ENCODE measurements at places on chromosomes 13 and 19. TPM values are rescaled to one million over a fixed set of nuclear protein-coding genes. Genes with fewer than 3 reads are reported as not detected.

Gene SIGLECL1
- polyA plus RNA-seq = not detected

Gene SHC2
- 0.80 TPM for polyA plus RNA-seq

Gene FXYD3
- polyA plus RNA-seq = not detected

Gene ZSCAN4
- not detected for polyA plus RNA-seq

Gene ZGLP1
- 2.1 TPM for polyA plus RNA-seq

Gene LSM7
- 1,077 TPM for polyA plus RNA-seq

DNA sequence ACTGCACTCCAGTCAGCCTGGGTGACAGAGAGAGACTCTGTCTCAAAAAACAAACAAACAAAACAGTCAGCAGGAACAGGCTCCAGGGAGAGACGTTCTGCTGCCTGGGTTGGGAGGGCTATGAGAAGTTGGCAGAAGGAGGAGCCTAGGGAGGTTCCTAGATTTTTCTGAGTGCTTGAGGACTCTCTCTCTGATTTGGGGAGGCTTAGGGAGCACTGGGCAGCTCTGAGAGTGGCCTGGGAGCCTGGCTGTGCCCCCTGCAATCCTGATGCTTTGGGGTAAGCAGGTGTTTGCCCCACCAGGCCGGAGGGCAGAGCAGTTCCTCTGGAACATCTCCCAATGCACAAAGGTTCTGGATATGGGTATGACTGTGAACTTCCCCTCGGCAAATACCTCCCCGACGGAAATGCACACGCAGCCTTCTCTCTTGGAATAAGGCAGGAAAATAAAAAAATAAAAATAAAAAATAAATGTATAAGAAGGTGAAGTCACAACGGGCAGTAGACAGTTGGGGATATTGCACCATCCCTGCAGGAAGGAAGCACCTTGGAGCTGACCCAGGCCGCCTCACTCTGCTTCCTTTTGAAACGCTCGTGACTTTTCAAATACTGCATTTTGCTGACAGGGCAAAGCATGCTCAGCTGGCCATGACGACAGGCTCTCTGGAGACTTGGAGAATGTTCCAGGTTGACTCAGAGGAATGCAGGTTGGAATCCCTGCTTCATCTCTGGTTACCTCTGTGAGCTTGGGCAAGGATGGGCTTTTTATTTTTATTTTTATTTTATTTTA is 26.5 kb upstream of the HOMER3 start:
- no peak for DNase-seq
- no peaks in the 10 kb centered on the region for H3K4me1 ChIP-seq
- H3K4me3 ChIP-seq = no peak overlapping the region
- no peaks in the 10 kb centered on the region for H3K36me3 ChIP-seq

GRCh38 chr19:38617283-38617763 is 430 bp downstream of the MAP4K1 start:
- no peak overlapping the region for H3K4me3 ChIP-seq
- no peak for DNase-seq
- H3K27ac ChIP-seq = no peak overlapping the region
- no peaks in the 10 kb centered on the region for H3K27me3 ChIP-seq

DNA sequence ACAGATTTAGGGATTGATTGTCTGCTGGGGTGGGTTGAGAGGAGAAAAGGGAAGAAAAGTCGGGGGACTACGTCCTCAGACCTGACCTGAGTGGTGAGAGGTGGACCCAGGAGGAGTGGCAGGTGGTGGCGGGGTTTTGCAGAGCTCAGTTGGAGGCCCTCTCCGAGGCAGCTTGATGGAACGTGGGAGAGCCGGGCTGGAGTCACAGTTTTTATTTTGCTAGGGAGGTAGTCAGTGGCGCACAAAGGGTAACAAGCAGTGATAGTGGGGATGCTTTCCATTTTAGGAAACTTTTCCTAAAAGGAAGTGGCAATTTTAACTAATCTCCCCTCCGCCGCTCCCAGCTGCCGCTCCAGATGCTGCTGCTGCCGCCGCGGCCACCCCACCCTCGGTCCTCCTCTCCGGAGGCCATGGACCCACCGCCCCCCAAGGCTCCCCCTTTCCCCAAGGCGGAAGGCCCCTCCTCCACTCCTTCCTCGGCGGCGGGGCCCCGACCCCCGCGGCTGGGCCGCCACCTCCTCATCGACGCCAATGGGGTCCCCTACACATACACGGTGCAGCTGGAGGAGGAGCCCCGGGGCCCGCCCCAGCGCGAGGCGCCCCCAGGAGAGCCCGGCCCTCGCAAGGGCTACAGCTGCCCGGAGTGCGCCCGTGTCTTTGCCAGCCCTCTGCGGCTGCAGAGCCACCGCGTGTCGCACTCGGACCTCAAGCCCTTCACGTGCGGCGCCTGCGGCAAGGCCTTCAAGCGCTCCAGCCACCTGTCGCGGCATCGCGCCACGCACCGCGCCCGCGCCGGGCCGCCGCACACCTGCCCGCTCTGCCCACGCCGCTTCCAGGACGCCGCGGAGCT is 1.1 kb upstream of the ZNF581 start:
- peak overlapping the region; percentile 53 for H3K4me3 ChIP-seq
- H3K27ac ChIP-seq = peak overlapping the region; percentile 88
- H3K36me3 ChIP-seq = peaks cover 13% of the 10 kb centered on the region
- peaks cover 42% of the 10 kb centered on the region for H3K4me1 ChIP-seq
- H3K27me3 ChIP-seq = no peaks in the 10 kb centered on the region
- peak; percentile 47 for DNase-seq

DNA sequence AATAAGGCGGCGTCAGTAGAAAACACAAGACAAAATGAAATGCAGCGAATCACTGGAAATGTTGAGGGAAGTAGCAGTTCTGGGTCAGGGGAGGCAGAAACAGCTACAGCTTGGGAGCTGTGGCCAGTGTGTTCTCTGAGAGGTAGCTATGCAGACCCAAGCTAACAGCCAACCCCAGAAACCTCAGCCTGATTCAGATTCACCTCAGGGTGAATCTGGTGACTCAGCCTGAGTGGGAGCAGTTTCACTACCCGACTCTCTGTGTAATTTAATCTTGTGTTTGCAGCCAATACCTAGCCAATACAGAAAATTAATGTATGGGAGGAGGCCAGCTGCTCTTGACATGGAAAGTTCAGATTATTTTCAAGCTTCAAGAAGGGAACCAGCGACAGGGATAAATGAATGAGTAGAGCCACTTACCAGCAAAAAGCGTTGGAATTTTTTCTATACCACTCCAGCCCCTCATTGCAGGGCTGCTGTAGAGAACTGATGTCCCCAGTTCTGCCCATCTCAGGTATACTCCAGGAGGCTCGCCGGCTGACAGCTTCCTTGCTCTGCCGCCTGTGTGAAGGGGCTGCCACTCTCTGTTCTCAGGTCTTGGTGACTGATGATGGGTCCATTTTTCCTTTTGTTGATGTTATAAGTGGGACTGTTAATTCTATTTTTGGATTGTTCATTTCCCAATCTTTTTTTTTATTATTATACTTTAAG is 8.9 kb downstream of the IGFL3 start:
- no peak overlapping the region for H3K4me3 ChIP-seq
- H3K4me1 ChIP-seq = 0 out of 2 replicates have a peak, but pooled peaks cover 5% of the 10 kb centered on the region
- peak overlapping the region; percentile 6 for H3K27ac ChIP-seq
- H3K27me3 ChIP-seq = no peaks in the 10 kb centered on the region

DNA sequence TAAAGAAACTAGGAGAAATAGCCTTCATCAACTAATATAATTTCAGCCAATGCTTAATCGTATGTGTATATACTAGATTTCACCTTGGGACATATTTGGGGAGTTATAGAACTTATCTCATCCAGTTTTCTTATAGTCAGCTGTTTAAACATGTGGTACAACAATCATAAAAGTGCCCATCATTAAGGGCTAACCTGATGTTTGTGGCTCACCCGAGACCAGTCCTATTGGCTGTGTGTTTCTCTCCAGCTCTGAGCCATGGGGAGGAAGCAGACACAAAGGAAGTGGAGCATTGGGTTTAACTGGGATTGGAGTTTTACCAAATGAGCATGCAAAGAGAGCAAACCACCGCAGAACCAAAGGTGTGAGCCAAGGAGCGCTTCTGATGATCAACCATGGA is 114.3 kb upstream of the KLF12 start:
- no peaks in the 10 kb centered on the region for H3K27me3 ChIP-seq
- no peak overlapping the region for H3K27ac ChIP-seq
- H3K4me3 ChIP-seq = no peak overlapping the region

- H3K4me3 ChIP-seq = no peak overlapping the region
- H3K36me3 ChIP-seq = peaks cover 16% of the 10 kb centered on the region
- no peaks in the 10 kb centered on the region for H3K27me3 ChIP-seq
- no peaks in the 10 kb centered on the region for H3K4me1 ChIP-seq
Measured at GRCh38 chr19:33125929-33126388, 6.0 kb upstream of the WDR88 start.

GRCh38 chr13:28743020-28743419 is 24.2 kb upstream of the SLC46A3 start:
- DNase-seq = no peak
- no peak overlapping the region for H3K27ac ChIP-seq
- no peaks in the 10 kb centered on the region for H3K4me1 ChIP-seq
- H3K27me3 ChIP-seq = peaks cover 3% of the 10 kb centered on the region
- no peak overlapping the region for H3K4me3 ChIP-seq

GRCh38 chr13:73365252-73365651 is 306.4 kb downstream of the KLF5 start:
- no peaks in the 10 kb centered on the region for H3K27me3 ChIP-seq
- DNase-seq = no peak
- H3K36me3 ChIP-seq = no peaks in the 10 kb centered on the region
- no peaks in the 10 kb centered on the region for H3K4me1 ChIP-seq
- no peak overlapping the region for H3K4me3 ChIP-seq
- H3K27ac ChIP-seq = no peak overlapping the region

DNA sequence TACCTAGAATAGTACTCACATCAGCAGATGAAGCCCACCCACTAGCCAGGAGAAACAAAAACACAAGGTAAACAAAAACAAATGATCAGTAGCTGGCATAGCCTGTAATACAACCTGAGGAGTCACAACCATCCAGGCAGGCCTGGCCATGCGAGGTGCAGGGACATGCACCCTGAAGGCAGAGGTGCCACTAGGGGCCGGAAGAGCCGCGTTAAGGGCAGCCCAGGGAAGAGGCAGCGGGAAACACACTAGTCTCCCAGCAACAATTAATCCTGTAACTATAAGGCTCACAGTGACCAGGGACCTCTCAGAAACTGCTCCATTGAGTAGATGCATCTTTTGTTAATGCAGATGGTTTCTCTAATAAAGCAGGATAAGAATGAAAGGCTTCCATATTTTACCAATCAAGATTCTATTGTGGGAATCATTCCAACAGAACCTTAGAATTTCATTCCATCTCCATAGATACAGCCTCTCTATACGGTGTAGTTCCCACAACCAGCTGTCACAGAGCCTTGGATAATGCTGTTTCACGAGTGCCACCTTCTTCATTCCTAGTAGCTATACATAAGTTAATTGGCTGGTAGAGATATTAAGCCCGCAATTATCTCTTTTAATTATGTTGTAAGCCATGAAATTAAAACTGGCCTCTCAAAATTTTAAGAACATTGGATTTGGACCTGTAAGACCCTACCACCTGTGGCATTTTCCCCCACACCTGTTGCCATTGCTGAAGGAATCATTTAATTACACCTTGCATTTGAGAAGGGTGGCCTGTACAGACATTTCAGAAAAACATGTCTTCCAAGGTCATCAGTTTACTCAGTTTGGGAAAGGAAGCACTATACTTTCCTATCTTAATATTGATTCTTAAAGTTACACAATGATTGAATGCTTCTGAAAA is 28.7 kb downstream of the ANKRD10 start:
- no peaks in the 10 kb centered on the region for H3K27me3 ChIP-seq
- H3K4me3 ChIP-seq = no peak overlapping the region
- no peaks in the 10 kb centered on the region for H3K4me1 ChIP-seq
- no peak for DNase-seq
- H3K27ac ChIP-seq = no peak overlapping the region
- peaks cover 10% of the 10 kb centered on the region for H3K36me3 ChIP-seq

DNA sequence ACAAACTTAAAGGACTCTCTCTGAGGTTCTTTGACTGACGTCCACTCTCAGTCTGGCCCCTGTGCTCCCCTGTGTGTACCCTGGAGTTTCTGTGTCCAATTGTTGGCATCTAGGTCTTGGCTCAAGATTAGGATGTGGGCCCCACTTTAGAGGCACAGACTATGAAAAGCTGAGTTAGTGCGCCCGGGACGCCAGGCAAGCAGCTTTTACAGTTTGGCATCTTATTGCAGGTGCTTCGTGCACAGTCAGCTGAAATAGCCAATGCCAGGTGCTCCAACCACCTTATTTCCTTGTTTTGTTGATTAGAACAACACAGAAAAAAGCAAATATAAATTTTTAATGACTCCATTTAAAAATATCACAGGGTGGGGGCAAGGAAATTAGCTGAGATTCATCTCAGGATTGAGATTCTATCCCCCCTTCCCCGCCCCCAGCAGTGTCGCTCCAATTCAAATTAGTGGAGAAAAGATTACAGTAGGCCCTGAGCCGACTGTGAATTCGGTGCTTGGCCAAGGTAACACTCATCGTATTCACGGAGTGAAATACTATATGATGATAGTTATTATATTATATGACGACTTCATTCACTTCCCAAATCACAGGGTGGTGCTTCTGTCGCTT is 4.3 kb downstream of the SOX1 start:
- peaks cover 76% of the 10 kb centered on the region for H3K27me3 ChIP-seq
- no peaks in the 10 kb centered on the region for H3K4me1 ChIP-seq
- DNase-seq = no peak
- H3K27ac ChIP-seq = no peak overlapping the region
- H3K36me3 ChIP-seq = no peaks in the 10 kb centered on the region

- H3K36me3 ChIP-seq = peaks cover 36% of the 10 kb centered on the region
- no peak for DNase-seq
- no peak overlapping the region for H3K4me3 ChIP-seq
- H3K27me3 ChIP-seq = no peaks in the 10 kb centered on the region
Measured at GRCh38 chr13:45352031-45352430, 11.0 kb upstream of the TPT1 start.

DNA sequence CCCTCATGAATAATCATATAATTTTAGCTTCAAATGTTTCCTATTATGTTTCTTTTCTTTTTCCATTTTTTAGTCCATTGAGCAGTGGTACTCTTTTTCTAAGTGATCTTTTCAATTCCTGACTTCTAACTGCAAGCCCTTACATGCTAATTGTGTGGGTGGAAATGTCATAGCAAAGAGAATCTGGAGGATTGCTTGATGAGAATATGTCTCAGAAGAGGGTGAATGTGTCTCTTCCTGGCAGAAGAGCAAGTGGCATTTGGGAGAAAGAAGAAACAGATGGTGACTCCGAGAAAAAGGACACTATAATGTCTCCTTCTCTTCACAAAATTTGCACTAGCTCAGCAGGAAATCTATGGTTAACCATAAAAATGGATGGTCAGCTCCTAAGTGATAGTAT is 2320.0 kb downstream of the PCDH9 start:
- no peaks in the 10 kb centered on the region for H3K27me3 ChIP-seq
- H3K4me3 ChIP-seq = no peak overlapping the region
- DNase-seq = no peak
- H3K27ac ChIP-seq = no peak overlapping the region
- no peaks in the 10 kb centered on the region for H3K36me3 ChIP-seq
